ENCODE measurements at places on chromosomes 2 and 18.

GRCh38 chr2:27911458-27912210 is 21.1 kb downstream of the BABAM2 start:
- DNase-seq, result no peak

GRCh38 chr2:10844097-10844496 is 31.5 kb upstream of the PDIA6 start:
- peak; percentile 44 for DNase-seq

DNA sequence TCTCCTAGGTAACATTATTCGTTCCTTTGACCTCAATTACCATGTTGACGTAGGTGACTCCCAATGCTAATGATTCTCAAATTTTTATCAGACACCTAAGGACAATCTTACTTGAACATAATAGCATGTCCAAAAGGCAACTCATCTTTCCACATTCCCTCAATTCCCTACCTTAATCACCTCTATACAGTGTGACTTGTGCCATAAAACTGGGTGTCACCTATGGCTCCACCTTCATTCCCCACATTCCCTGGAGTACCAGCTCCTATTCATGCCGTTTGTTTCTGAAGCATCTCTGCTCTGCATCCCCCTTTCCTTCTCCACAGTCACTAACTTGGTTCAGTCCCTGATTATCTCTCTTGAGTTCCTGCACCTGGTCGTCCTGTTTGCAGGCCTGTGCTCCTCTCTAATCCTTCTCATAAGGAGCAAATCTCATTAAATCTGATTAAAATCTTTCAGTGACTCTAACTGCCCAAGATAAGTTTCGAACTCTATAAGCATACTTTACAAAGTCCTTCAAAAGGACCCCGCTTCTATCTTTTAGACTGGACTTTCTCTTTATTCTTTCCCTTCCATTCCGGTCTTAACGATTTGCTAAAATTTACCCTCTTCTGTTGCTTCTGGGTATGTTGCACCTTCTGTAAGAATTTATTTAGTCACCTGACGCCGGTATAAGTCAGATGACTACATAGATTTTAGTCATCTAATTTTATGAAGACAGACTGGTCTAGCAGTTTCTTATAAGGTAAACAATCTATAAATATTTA is 128.7 kb downstream of the OSBPL1A start:
- DNase-seq, result no peak

GRCh38 chr2:100242891-100243619 is 79.2 kb downstream of the LONRF2 start:
- no peak for DNase-seq

GRCh38 chr2:216540920-216541319 is 42.3 kb downstream of the RPL37A start:
- DNase-seq, result no peak

DNA sequence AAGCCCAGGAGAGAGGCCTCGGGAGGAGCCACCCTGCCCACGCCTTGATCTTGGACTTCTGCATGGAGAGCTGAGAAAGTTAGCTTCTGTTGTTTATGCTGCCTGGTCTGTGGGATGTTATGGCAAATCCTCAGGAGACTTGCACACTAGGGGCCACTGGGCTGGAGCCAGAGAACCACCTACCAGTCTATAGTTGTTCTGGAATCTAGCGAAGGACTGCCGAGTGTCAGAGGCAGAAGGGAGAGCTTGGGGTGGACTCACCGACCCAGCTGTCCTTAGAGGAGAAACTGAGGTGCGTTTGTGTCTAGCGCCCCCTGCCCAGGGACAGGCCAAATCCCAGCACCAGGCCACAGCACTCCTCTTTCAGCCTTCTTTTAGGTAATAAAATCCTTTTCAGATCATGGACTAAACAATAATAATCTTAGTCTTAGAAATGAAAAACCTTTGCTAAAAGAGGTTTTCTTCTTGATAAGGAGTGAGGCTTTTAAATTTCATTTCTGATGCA is 398.7 kb upstream of the SALL3 start:
- DNase-seq, result no peak

DNA sequence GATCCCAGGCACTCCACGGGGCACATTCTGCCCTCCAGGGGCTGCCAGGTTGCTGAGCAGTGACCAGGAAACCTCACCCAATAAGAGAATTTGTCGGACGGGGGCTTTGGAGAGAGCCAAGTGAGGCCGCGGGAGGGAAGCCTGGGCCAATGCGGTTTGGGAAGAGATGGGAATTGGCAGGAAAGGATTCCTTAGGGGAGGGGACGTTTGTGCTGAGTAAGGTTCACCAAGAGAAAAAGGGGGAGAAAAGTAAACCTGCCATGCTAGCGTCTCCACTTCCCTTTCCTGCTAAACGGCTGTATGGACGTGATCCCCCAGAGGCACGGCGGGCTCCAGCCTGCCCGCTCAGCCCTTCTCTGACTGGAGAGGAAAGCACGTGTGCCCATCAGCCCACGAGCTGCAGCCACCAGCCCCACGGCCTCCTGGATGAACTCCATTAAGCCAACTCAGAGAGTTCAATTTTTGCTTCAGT is 194.4 kb upstream of the ID2 start:
- DNase-seq, result no peak

DNA sequence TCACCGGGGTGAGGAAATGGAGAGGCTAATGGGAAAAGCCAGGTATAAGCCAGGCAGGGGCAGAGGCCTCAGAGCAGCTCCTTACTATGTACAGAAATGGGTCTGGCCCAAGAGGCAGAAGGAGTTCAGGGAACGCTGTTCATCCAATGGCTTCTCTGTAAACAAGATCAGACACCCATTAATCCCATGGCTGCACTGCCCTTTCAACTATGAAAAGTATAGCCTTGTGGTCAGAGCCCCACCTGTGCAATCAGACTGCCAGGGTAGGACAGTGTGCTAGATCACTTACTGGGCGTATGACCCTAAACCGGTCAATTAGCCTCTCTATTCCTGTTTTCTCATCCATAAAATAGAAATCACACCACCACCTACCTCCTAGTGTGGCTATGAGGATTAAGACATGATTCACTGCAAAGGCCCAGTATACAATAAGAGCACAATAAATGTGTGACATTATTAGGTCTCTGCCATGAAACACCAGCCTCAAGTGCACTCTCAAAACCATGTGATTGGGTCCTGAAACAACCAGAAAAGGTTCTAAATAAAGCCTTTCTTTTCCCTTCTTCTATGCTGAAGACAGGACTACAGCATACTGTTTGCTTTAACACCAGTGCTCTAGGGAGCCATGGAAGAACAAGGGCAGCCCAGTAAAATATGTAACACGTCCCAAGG is 4.4 kb downstream of the ANKRD44 start:
- DNase-seq, result no peak

DNA sequence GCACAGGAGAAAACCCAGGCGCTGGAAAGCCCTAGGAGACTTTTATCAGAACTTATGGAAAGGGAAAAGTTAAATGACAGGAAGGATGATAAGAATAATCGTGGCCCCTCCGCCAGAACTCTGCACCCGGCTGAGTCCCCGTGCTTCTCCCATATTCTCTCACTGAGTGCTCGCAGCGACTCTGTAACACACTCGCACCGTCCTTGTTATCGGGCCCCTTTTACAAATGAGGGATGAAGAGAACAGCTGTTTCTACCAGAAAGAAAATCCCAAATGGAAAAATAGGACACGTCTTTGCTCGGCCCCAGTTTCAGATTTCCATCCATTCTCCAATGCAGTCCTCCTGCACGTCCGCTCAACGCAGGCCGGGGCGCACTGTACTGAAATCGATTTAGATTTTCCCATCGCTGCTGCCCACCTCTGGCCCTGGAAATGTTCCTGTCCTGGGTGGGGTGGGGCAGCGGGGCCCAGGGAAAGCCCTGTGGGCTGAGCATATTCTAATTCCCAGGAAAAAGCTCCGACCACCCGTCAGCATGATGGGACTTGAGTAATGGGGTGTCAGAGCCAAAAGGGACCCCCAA is 66.4 kb downstream of the KCNF1 start:
- no peak for DNase-seq

DNA sequence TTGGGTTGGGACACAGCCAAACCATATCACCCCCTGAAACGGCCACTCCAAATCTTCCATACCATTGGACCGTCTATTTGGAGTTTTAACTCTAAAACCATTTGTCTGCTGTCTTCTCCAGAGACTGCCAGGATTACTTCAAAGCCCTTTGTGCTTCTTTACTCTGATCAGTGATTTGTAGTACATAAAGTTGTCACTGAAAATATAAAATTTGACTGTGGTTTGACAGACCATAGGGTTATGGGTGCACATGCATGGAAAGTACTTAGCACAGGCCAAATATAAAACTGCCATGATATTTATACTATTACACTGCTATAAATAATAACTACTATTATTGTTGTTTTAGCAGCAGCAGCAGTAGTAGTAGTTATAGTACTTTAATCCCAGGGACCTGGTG is 53.7 kb upstream of the AQP4 start:
- no peak for DNase-seq

GRCh38 chr18:5507756-5508155 is 36.0 kb downstream of the EPB41L3 start:
- no peak for DNase-seq

- DNase-seq, result no peak
Observed at GRCh38 chr2:229032608-229033234, 238.4 kb downstream of the PID1 start.

- no peak for DNase-seq
Observed at GRCh38 chr2:70124983-70125480, 37.8 kb downstream of the PCBP1 start.

- DNase-seq, result no peak
Observed at GRCh38 chr18:41353777-41354528, 601.1 kb upstream of the PIK3C3 start.

DNA sequence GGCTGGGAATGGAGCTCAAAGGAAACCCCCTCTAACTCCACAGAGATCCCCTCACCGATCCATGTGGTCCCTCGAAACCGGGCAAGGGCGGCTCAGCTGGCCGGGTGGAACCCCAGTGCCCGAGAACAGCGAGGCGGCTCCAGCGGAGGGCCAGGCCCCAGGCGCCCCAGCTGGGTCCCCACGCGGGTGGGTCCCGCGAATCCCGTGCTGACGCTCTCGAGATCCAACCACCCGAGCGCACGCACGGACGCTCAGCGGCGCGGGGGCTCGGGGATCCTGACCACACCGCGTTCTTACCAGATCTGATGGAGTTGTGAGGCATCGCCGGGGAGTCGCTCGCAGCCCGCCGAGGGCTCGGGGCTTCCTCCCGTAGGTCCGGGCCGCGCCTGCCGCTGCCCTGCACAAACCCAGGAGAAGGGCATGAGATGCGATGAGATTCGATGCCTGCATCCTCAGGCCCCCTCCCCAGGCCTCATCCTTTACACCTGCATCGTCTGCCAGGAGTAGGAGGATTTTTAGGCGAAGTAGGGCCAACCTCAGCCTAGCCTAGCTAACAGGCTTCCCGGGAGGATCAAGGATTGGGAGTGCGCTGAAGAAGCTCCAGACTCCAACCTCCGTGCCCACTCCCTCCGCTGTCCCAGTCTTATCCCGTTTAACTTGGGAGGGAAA is 514 bp downstream of the PAX8 start:
- no peak for DNase-seq

DNA sequence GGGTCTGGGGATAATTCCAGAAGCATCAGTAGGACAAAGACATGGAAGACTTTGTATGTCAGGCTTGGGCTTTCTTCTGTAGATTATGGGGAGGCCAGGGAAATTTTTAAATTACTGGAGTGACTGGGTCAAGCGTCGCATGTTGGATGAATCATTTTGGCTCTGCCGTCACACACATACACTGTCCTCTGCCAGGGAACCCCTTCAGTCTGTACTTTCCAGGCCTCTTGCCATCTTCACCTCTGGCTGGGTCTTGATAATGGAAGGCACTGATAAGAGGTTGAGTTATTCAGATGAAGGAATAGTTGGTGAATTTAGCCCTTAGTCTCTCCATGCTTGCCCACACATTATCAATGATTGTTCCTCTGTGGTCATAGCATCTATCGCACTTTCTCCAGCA is 895.1 kb upstream of the CELF4 start:
- no peak for DNase-seq

- DNase-seq, result no peak
Observed at GRCh38 chr2:236847538-236848263, 238.0 kb upstream of the COPS8 start.

GRCh38 chr2:85273738-85274731 is 53.8 kb downstream of the TGOLN2 start:
- DNase-seq, result no peak

DNA sequence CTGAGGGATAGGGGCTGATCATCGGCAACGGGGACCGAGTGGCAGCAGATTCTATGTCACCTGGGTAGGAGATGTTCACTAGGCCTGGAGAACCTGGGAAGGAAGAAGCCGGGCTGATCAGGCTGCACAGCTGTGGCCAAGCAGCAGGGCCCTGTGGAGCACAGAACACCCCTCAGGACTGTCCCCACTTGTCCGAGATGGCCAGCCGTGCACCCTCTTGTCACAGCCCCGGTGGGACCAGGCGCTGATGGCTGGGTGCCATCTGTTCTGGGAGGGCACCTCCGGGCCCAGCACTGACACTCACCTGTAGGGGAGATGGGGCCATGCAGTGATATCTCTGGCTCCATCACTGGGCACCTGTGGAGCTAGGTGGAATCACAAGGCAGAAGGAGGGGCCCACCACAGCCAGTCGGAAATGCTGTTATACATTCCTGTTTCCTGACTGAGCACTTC is 217.9 kb upstream of the RAB6C start:
- DNase-seq, result no peak

DNA sequence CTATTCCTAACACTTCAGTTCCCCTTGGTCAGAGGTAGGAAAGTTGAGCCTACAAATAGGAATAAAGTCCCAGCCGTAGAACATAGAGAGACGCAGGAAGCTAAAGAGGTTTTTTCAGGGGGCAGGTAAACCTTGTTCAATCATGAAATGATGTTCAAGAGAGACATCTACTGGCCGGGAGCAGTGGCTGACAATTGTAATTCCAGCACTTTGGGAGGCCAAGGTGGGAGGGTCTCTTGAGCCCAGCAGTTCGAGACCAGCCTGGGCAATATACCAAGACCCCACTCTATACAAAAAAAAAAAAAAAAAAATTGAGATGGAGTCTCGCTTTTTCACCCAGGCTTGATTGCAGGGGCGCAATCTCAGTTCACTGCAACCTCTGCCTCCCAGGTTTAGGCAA is 66.7 kb upstream of the DNAJC10 start:
- no peak for DNase-seq

- no peak for DNase-seq
Observed at GRCh38 chr2:238553159-238553558, 126.4 kb downstream of the ASB1 start.

DNA sequence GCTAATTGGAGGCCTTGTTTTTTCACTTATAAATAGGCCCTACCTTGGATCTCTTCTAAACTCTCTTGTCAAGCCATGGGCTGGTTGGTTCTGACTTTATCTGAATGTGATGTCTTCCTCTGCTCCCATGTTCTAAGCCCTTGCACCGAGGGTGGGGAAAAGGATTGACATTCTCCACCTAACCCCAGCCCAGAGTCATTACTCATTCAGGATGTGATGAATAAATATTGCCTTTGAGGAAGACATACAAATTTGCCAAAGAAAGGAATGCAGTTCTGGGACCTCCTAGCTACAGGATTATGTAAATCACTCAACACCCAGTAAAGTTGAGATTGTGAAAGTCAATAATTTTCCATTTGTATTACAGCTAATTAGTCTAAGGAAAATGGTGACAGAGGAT is 142.1 kb upstream of the LYPD6 start:
- no peak for DNase-seq

- no peak for DNase-seq
Observed at GRCh38 chr2:231632559-231633142, 40.0 kb downstream of the TEX44 start.

- no peak for DNase-seq
Observed at GRCh38 chr2:68737711-68738110, 3.1 kb downstream of the ARHGAP25 start.
